ENCODE measurements at places on chromosomes 5 and 9.
A peak's percentile ranks its signal among the peaks of the same experiment; 100 is the strongest.

GRCh38 chr5:111337133-111337532 is 112.9 kb downstream of the CAMK4 start:
- no peak for DNase-seq

DNA sequence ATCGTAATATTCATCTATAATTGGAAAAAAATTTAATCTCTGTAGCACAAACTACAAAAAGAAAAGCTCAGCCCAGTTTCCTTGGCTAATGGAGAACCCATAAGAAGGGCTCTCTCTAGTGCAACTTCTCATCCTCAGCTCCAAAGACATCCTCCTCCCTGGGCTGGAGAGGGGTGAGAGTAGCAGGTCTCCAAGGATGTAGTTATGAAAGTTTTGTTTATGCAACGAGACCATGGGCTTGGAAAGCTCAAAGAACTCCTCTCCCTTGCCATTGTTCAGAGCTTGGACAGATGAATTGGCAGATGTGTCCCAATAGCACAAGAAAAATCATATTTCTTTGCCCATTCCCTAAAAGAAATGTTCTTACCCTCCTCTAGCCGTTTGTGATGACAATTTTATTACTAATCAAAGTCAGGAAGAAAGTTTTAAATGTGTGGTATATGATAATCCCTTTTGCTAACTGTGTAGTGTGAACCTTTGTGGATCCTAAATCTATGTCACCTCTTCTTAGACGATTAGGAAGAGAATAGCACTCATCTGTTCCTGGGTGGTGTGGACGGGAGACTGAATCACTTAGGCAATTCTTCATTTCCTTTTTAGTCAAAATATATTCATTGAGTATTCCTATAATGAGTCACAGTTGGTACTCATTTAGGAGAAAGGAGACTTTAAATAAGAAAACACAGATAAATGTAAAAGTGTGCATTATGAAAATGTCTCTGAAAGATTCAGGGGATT is 52.2 kb downstream of the GARNL3 start:
- DNase-seq, result no peak

DNA sequence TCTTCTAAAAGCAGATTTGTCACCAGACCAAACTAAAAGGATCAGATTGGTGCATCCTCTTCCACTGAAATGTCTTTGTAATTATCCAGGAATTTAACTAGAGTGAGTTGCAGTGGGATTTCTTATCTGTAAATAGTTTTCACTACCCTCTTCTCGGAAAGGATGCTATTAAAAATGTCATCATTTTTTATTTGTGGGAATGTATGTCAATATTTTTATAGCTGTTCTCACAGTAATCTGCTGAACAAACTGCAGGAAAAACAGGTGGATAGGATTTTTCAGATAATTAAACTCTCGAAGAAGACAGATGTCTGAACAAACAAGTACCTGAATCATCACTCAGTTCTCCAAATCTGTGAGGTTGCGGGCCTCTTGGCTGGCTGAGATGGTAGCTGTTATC is 62.7 kb downstream of the RAB14 start:
- DNase-seq, result no peak

DNA sequence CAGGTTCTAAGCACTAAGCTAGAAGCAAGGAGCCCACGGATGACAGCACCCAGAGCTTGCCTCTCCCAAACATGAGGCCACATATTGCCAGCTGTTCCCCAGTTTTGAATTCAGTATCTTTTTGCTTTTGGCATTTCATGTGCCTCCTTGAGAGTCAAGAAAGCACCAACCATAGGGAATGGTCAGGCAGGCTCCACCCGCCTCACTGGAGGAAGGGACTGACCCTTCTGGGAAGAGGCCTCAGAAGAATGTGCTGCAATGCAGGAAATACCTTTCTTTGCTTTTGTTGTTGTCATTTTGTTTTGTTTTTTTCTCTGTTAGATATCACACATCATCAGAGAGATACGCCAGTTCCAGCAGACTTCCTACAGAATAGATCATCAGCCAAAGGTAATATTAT is 13.7 kb upstream of the CKMT2 start:
- DNase-seq, result no peak

GRCh38 chr5:134398609-134399155 is 13.0 kb downstream of the CDKN2AIPNL start:
- DNase-seq, result no peak

- DNase-seq, result no peak
Measured at GRCh38 chr5:56989676-56990075, 37.8 kb upstream of the MIER3 start.

DNA sequence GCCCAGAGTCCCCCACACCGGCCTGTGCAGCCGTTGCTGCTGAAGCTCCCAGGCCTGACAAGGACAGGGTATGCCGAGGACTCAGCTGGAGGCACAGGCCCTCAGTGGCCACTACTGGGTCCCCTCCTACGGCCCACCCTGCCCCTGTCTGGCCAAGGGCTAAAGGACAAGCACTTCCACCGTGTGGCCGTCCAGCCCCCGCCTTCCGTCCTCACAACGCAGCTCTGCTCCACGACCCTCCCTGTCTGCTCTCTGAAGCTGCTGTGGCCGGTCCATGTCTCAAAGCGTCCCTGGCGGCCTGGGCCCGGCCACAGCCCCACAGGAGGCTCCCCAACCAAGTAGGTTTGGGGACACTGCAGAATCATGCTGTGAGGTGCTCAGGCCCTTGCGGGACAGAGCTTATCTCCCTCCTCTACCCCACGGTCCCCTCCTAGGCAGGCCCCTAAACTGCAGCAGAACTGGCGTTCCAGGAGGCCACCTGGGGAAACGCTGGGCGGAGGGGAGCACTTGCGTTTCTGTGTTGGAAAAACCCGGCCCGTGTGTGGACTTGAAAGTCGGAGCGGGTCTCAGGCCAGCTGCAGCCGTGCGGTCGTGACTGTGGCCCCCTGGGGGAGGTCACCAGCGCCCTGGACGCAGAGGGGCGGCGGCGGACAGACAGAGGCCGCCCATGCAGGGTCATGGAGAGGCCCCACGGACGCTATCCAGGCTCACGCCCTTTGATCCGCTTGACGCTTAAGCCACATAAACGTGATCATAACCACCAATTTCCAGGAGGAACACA is 45.6 kb downstream of the NKD2 start:
- no peak for DNase-seq

DNA sequence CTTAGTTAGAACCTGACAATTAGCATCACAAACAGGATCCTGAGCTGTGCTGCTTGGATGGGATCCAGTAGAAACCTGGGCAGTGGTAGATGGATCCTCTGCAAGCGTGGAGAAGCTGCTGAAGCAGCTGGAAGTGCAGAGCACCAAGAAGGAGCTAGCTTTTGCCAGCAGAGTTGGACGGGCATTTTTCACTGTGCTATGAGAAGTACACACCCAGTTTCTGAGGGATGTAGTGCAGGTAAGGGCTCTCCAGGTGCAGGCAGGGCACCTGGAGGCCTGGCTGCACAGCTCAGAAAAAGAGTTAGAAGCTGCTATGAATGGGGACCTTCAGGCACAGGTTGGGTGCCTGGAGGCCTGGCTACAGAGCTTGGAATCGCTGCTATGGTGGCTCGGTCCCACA is 623.9 kb upstream of the NUDT12 start:
- DNase-seq, result no peak

DNA sequence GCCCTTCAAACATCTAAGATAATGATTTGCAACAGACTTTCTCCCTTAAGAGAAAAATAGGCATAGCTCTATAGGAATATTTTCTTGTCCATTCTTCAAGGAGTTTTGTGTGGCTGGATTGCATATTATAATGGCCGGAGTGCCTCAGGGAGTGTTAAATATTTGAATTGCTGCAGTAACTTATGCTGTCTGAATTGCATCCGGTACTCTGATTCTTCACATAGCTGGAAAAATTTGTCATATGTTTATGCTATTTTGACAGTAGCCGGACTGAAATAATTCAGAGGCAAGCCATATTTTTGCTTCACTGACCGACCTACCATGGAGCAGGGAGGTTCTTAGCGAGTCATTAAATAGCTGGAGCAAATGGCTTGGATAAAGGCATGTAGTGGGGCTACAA is 621.0 kb downstream of the ACTL7B start:
- no peak for DNase-seq

GRCh38 chr5:154444556-154445421 is 1.0 kb upstream of the SAP30L start:
- DNase-seq, result no peak

DNA sequence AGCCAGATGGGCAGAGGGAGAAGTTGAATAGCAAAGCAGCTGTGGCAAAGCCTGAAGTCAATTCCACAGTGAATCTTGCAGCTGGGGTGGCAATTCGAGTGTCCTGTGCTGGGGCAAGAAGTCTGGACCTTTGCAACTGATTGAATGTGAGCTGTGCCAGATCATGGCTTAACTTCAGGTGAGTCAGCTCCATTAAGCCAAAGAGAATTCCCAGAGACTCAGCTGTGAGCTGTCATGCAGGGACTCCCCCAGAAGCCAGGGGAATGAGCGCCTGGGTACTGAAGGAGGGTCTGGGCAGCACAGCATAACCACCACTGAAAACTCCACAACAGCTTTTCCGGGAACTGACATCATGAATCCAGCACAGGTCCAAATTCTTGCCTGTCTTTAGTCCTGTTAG is 153.5 kb upstream of the TRPC7 start:
- DNase-seq, result no peak

DNA sequence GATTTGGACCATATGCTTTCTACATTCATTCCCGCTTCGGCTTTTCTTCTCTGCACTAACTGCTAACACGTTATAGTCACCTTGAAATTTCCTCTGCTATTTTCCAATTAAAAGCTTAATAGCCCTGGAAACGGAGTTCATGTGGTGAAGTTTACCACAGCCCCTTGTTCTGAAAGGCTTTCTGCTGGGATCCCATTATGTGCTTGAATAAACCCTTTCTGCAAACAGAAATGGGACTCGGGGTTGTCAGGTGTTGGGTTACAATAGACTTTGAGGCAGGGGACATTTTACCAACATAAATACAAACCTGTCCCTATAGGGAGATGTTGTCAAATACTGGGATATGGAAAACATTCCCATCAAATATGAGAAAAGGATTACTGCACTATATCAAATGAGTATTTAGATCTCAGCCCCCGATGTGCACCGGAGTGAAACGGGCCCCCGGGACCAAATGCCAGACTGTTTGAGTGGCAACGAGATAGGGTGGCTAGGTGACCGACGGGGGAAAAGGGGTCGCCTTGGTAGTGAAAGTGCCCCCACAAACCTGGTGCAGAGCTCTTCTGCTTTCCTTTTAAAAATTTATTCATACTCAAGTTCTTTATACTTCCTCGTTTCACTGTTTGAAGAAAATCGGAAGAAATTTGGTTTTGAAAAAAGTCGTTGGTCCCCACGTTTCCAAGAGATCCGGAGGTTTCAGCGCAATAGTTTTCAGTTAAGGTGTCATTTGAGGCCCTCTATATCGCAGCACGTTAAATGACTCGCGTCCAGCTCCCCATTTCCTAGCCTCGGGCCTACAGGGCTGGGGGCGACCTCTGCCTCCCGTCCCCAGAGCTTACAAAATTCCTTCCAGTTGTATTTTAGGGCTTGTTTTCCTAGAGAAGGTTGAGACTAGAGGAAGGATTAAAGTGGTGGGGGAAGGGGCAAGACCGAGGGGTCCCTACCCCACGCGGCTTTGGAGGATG is 2.1 kb upstream of the DMRT3 start:
- DNase-seq, result no peak

- DNase-seq, result no peak
Measured at GRCh38 chr5:175742290-175742994, 84.6 kb downstream of the HRH2 start.

DNA sequence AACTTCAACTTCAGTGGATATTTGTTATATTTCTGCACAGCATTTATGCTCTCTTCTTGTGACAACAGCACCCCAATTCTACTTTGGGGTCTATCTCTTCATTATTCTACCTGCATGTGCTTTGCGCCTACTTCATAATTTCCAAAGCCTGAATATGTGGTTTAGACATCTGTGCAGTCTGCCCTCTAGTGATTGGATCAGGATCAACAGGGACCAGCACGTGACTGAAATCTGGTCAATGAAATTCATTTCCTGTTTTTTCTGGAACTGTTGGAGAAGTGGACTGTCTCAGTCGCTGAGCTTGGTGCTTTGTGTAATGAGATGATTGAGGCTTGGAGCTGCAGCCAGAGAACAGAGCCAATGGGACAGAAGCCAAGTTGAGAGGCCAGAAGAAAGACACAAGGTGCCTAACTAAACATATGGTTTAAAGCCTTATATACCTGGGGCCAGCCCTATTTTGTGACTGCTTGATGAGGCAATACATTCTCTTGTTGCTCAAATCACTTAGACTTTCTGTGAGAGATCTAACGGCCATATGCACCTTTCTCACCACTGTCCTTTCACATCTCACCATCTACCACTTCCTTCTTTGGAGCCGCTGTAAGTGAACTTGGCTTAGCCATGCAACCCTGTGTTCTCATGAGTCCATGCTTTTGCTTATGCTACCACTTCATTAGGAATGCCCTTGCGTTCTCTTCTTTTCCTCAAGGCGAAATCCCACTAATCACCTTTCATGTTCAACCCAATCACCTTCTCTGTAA is 68.8 kb upstream of the PPP2R2B start:
- DNase-seq, result no peak

DNA sequence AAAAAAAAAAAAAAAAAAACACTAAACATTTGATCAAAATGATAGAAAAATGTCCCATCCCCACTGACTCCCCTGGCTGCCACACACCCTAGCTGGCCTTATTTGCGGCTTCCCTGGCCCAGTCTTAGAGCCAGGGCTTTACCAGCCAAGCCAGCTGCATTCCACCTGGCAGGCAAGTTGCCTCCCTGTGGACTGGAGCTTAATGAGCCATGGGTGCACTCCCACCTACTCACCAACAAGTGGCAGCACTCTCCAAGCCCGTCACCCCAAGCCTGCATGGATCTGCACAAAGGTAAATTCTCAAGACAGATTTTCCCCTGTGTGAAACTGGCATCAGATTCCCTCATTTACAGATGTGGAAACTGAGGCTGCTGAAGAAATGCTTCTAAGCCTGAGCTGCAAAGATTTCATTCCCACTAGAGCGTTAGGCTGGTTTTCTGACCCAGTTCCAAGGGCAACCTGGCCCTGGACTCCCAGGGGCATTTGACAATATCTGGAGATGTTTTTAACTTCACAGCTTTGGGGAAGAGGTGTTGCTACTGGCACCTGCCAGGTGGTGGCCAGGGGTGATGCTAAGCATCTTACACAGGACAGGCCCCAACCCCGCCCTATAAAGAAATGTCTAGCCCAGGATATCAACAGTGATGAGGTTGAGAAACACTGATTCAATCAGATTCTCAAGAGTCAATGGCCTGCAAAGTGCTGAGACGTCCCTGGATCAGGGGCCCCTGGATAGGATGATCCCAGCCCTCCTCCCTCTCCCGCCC is 21.9 kb upstream of the VDAC1 start:
- peak; percentile 17 for DNase-seq

GRCh38 chr5:40223884-40224402 is 455.8 kb upstream of the PTGER4 start:
- DNase-seq, result no peak

DNA sequence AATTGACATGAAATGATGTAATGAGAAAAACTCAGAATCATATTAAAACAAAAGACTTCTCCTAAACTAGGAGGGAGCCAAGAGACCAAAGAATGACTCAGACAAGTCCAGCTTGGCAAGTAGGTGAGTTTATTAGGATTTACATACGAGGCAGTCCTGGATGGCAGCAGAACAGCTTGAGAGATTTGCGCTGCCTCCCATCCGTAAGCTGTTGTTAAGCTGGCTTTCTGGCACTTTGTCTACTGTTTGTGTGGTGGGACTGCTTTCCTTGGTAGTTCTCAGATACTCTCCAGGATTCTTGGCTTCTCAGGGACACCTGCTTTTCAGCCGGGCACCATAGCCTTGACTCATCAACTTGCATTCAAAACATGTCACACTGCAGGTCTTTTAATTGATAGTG is 57.6 kb downstream of the COX7C start:
- no peak for DNase-seq

- DNase-seq, result no peak
Measured at GRCh38 chr5:159678657-159679392, 237.5 kb upstream of the ADRA1B start.

Measured in activated T-helper 1 cell treated with anti-CD3 and anti-CD28 coated beads, Interleukin-2, amount 50 U/mL, for 16 hours (primary cell).